CD8-positive, alpha-beta T cell (primary cell): ENCODE measurements at places on chromosomes 5 and 9. TPM values are rescaled to one million over a fixed set of nuclear protein-coding genes. Genes with fewer than 3 reads are reported as not detected.

The GDF9 gene
- total RNA-seq: 0.72 TPM

The KIF2A gene
- total RNA-seq: 93.1 TPM

The AJM1 gene
- 1.7 TPM for total RNA-seq

The TTC39B gene
- 23.3 TPM for total RNA-seq

The RRAGA gene
- 36.0 TPM for total RNA-seq

The TMEM174 gene
- total RNA-seq: not detected

The GHR gene
- not detected for total RNA-seq

The ABLIM3 gene
- total RNA-seq: not detected

The HACD4 gene
- 6.3 TPM for total RNA-seq

The SPAAR gene
- total RNA-seq: not detected

The FAM163B gene
- total RNA-seq: not detected

The TEX48 gene
- total RNA-seq: not detected

The PLEKHG4B gene
- not detected for total RNA-seq

The CD14 gene
- total RNA-seq: 0.49 TPM

The CDKN2B gene
- total RNA-seq: not detected

The PPIP5K2 gene
- total RNA-seq: 43.4 TPM

The VLDLR gene
- total RNA-seq: 0.22 TPM

The DRD1 gene
- total RNA-seq: not detected

The BTNL8 gene
- total RNA-seq: not detected

The ZNF658 gene
- total RNA-seq: 1.2 TPM

The LCN15 gene
- total RNA-seq: not detected

The SPINK4 gene
- total RNA-seq: not detected

The LCN1 gene
- not detected for total RNA-seq

The RAD23B gene
- total RNA-seq: 82.9 TPM

The PCDHGA12 gene
- not detected for total RNA-seq

The SQSTM1 gene
- total RNA-seq: 398 TPM

The IRX1 gene
- not detected for total RNA-seq

The PCDHB6 gene
- total RNA-seq: not detected

The AUH gene
- total RNA-seq: 15.2 TPM

The C5orf52 gene
- not detected for total RNA-seq

The IFNB1 gene
- not detected for total RNA-seq

The OTP gene
- total RNA-seq: not detected

The MED22 gene
- 21.2 TPM for total RNA-seq

The PSAT1 gene
- total RNA-seq: 0.53 TPM

The GALNT12 gene
- 7.9 TPM for total RNA-seq

The FOXD4L6 gene
- not detected for total RNA-seq

The CKS2 gene
- 8.4 TPM for total RNA-seq
